Fibroblast of pulmonary artery (primary cell): ENCODE measurements at places on chromosomes 1 and 21.

DNA sequence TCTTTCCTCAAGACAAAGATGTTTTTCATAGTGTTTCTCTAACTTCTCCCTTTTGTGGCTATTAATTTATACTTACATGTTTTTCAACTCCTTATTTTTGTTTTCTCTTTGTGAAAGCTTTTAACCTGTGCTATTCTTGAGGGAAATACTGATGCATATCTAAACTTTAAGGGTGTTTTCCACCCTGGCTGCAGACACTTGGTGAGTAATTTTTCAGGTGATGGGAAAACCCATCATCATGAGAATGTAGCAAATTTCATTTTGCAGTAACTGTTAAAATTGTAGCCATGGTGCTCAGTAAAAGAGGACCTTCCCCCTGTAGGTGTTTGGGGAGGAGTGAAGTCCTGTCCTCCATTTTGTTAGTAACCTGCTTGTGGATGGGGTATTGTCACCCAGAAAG lies 124.2 kb downstream of the LIPI start:
- no peak for DNase-seq

- peak; percentile 21 for DNase-seq
Observed at GRCh38 chr1:10724948-10725847, 71.2 kb downstream of the CASZ1 start.

GRCh38 chr1:246607462-246607861 lies 41.2 kb downstream of the CNST start:
- DNase-seq, result no peak

GRCh38 chr1:20385630-20386029 lies 95.0 kb downstream of the VWA5B1 start:
- DNase-seq, result no peak

DNA sequence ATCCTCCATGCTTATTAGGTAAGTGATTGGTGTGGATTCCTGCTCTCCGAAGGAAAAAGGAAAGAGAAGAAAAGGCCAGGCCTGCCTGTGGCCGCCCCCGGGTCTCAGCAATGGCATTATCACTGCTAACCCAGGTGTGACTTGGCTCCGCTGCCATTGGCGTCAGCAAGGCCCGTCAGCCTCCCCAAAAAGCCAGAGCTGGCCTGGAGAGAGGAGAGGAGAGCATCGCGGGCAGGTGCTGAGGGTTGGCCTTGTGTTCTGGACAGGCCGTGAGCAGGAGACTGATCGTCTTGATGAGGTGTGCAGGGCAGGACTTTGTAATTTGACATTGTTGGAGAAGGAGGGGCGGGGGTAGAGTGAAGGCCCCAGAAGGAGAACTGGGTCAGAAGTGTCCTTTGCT lies 186.4 kb downstream of the CAMTA1 start:
- DNase-seq, result no peak

GRCh38 chr1:84370831-84371394 lies 27.4 kb upstream of the DNASE2B start:
- DNase-seq, result peak; percentile 64

DNA sequence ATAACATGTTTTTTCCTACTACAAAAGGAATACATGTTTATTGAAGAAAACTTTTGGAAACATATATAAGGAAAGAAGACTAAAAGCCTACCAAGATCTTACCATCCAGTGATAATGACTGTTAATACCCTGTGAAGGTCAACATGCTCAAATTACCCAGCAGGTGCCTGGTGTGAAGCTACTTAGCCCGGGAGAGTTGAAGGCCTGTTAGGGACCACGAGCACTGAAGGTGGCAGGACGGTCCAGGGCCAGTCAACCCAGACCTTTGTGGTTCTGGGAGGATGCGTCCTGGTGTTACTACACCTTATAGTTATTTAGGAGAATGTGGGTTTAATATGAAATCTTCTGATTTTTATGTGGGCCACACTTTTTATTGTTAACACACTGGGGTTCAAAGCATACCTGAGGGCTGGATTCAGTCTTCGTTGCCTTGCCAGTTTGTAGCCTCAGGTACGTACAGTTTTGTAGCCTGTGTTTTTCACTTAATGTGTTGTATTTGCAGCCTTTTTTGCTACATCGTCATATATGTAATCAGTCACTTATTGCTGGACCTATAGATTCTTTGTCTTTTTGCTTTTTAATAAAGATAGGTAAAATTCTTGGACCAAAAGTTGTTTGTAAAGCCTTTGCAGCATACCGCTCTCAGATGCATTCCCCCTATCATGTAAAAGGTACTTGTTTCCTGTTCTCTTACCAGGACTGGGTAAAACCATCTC lies 9.8 kb downstream of the ITSN1 start:
- DNase-seq, result no peak

DNA sequence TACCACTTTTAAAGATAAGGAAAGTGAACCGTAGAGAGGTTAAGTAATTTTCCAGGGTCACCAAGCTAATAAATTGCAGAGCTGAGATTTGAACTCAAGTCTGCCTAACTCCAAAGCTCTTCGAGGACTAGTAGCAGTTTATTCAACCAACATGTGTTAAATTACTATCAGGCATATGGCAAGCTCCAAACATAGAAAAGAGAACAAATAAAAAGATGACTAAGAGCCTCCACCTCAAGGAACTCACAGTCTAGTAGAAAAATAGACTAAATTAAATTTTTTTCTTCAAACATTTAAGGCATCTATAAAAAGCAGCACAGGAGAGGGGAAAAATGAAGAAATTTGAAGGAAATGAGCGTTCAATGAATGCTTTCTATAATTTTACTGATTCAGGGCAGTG lies 22.2 kb downstream of the SLC9C2 start:
- no peak for DNase-seq

GRCh38 chr1:109351457-109351856 lies 44.6 kb upstream of the MYBPHL start:
- no peak for DNase-seq

GRCh38 chr1:154400381-154400801 lies 4.8 kb upstream of the IL6R start:
- no peak for DNase-seq

GRCh38 chr1:13759072-13759471 lies 59.1 kb downstream of the PRDM2 start:
- DNase-seq, result no peak

DNA sequence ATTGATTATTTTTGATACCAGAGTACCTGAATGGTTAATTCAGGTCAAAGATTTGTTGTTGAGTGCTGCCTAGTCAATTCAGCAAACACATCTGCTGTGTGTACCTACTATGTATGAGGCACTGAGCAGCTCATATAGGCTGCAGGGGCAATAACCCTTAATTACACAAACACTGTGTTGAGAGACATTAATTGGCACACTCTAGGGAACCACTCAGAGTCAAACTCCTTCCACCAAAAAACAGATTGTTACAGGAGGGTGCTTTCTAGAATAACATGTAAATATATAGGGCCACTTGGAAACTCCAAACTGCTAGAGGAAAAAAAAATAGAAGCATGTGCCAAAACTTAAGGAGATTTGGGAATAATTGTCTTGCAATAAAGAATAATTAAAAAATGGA lies 31.3 kb downstream of the UBE2U start:
- DNase-seq, result no peak

GRCh38 chr1:169392406-169392805 lies 24.4 kb downstream of the BLZF1 start:
- peak; percentile 43 for DNase-seq

DNA sequence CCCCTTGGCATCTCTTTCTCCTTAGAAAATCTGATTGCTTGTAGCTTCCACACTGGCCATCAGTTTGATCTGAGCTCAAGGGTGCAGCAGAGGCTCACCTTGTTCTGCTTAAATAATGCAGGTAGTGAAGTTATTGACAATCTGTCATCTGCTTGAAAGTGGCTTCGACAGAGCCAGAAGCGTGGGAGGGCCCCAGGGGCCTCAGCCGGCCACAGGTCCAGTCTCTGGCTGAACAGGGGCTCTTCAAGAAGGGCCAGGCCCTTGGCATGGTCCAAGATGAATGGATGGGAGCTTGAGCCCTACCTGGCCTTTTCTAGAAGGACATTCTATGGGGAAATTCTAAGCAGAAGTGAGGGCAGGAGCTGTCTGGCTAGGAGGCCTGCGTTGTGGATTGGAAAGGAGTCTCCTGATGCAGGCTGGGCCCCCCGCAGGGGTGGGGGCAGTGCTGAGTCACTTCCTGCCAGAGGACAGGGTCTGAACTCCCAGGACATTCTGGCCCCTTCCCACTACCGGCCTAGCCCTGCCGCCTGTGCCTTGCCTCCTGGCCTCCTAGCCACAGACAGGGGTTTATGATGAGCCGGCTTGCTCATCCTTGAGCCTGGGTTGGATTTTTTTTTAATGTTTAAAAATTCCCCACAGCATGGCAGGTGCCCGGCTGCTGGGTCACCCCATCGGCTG lies 162.3 kb upstream of the VAMP3 start:
- DNase-seq, result no peak

DNA sequence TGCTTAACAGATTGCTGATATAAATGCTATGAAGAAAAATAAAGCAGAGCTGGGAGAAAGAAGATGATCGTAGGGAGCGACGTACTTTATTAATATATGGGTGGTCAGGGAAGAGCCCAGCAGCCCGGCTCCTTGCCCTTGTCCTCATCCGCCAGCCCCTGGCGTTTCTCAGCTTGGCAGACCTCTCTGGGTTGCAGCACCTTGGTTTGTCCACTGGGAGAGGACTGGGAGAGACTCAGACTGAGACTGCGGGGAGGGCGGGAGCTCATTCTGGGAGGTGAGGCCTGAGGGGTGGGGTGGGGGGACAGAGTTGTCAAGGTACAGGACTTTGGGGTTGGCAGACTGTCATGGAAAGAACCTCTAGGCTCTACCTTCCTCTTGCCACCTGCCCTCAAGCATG lies 3.3 kb upstream of the S100A3 start:
- no peak for DNase-seq

GRCh38 chr21:20592463-20592862 lies 405.7 kb upstream of the NCAM2 start:
- no peak for DNase-seq

DNA sequence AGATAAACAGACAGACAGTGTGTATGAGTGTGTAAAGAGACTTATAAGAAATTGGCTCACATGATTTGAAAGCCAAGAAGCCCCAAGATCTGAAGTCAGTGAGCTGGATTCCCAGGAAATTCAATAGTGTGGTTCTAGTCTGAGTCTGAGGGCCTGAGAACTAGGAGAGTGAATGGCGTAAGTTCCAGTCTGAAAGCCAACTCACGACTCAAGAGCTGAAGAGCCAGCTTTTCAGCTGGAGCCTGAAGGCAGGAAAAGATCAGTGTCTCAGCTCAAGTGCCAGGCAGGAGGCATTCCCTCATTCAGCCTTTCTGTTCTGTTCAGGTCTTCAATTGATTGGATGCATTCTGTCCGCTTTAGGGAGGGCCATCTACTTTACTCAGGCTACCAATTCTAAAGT lies 257.2 kb downstream of the PLPP3 start:
- no peak for DNase-seq

- peak; percentile 31 for DNase-seq
Observed at GRCh38 chr1:218851586-218851985, 322.1 kb upstream of the LYPLAL1 start.

DNA sequence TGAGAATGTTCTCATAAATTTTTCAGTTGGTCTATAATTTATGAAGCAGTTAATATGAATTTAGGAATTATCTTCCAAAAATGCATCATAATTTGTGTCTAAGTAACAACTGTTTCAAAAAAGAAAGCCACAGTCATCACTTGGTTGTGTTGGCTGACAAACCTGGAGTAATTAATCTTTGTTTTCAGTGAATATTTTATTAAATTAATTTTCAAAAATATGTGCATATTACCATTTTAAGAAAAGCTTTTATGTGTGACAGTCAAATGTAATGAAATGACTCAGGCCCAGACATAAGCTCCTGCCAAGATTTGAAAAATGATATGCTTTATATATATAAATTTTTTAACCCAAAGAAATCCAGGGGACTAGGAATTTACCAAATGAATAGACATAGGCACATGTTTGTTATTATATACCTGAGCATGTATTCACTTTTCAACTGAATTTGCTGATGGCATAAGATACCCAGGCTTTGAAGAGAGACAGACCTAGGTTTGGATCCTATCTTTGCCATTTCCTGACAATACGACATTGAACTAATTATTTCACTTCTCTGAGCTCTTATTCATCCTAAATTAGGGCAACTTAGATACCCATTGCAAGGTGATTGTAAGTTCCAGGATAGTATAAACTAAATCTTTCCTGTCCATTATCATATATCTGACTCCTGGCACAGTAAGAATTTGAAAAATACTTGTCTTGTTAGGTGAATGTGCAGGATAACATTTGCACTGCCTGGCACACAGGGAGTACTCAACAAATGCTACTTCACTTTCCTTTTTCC lies 729.5 kb upstream of the ADGRL2 start:
- DNase-seq, result no peak

DNA sequence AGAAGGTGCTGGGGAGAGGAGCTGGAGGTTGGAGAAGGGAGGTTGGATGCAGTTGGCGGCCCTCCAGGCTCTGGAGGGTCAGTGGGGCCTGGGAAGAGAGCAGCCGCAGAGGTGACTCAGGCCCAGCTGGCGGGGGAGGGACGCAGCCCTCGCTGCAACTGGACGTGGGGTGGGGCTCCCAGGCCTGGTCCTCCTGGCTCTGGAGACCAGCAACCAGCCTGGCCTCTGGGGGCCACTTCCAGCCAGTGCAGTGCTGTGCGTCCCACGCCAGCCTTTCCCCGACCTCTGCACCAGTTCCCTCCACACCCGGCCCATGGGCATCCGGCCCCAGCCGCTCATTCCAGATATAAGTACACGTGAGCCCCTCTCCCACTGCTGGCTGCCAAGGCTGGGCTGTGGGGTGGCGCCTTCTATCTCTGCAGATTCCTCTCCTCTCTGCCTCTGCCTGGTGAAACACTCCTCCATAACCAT lies 38.0 kb upstream of the COL18A1 start:
- peak; percentile 98 for DNase-seq

DNA sequence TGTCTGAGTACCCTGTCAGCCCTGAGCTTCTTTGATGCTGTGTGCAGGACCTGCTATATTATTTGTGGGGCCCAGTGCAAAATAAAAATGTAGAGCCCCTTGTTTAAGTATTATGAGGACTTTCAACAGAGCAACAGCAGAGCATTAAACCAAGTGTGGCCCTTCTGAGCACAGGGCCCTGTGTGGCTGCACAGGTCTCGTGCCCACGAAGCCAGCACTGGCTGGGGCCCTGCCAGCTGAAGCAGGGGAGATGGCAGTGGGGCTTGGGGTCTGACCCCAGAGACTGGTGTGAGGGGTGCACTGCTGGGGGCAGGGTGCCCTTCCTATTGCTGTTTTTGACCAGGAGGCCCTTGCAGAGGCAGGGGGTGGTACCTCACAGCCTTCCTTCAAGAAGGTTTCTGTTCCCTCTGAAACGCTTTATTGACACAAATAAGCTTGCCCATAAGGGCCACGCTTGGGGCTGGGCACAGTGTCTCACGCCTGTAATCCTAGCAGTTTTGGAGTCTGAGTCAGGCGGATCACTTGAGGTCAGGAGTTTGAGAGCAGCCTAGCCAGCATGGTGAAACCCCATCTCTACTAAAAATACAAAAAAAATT lies 2.2 kb upstream of the SEMA4A start:
- no peak for DNase-seq
